ENCODE measurements at places on chromosomes 1 and 21.
A peak's percentile ranks its signal among the peaks of the same experiment; 100 is the strongest.

DNA sequence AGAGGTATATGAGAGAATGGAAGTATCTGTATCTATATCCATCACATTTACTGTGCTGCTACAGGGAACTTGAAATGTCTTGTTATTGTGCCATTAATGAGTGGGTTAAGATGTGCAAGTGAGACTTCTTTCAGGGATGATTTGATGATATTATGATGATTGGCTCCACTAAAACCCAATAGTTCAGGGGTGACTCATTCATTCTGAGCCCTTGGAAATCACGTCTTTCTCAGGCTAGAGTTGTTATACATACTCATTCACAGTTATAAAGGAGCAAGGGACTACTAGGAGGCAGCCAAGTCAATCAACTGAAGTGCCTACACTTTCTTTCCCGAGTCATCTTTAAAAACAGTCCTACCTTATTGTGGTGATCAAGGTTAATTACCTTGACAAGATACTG lies 1109.8 kb upstream of the B3GALT2 start:
- DNase-seq: no peak

- no peak for DNase-seq
Measured at GRCh38 chr1:8464377-8464776, 146.5 kb downstream of the SLC45A1 start.

DNA sequence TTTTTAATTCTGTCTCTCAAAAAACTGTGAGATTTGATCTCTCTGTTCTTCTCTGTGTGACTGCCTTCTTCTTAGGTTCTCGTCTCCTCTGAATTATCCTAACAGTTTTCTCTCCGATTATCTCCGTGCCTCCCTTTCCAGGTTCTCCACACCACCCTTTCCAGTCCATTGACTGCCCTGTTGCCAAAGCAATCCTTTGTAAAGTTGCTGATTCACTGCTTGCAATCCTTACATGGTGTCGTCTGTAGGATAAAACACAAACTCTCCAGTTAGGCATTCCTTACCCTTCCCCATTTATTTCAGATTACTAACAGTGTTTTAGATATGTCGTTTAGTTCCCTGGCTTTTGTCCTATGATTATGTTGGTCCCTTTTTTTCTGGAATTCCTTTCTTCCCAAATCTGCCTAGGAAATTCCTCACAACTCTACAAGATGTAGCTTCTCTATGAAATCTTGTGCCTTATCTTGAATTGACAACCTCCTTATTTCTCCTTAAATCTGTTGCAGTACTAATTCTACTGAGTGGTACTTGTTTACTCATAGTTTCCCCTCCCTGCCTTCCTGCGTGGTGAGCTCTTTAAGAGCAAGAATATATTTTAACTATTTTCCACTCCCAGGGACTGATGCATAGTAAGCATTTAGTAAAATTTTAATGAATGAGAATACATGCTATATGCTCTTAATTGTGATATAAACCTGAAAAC lies 22.3 kb downstream of the RCOR3 start:
- DNase-seq: no peak

GRCh38 chr21:35911412-35912191 lies 148.7 kb downstream of the SETD4 start:
- no peak for DNase-seq

- DNase-seq: peak; percentile 72
Measured at GRCh38 chr1:212488436-212489283, 55.9 kb downstream of the NENF start.

- no peak for DNase-seq
Measured at GRCh38 chr1:3890389-3891328, 9.4 kb downstream of the C1orf174 start.

DNA sequence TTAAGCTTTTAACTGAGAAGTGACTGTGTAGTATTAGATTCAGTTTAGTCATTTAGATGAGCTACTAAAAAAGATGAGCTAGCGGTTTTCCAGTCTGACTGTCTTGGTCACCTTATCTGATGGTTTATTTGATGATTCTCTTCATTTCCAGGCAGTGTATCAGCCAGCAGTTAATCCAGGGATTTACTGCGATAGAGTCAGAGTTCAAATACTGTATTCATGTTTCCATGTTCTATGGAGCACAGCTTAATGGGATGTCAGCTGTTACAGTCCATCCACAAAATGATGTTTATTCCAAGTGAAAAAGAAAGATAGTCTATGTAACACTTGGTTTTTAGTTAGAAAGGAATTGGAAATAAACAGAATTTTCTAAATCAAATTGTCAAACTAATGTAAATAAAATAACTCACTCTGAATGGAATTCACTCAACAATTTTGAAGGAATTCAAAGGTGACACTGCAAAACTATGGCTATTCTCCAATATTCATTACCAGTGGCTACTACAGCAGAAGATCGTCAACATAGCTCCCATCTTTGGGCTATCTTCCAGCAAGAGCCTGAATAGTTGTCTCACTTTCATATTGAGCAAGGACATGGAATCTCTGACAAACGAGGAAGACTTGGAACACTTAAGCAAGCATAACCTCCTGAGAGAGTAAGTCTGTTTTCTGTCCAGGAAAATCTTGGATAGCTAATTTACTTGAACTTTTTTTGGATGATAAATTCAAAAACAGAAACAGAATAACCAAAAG lies 54.6 kb upstream of the DPT start:
- no peak for DNase-seq

GRCh38 chr1:13911697-13912619 lies 212.0 kb downstream of the PRDM2 start:
- DNase-seq: no peak

GRCh38 chr1:191151321-191151807 lies 673.7 kb upstream of the BRINP3 start:
- no peak for DNase-seq

DNA sequence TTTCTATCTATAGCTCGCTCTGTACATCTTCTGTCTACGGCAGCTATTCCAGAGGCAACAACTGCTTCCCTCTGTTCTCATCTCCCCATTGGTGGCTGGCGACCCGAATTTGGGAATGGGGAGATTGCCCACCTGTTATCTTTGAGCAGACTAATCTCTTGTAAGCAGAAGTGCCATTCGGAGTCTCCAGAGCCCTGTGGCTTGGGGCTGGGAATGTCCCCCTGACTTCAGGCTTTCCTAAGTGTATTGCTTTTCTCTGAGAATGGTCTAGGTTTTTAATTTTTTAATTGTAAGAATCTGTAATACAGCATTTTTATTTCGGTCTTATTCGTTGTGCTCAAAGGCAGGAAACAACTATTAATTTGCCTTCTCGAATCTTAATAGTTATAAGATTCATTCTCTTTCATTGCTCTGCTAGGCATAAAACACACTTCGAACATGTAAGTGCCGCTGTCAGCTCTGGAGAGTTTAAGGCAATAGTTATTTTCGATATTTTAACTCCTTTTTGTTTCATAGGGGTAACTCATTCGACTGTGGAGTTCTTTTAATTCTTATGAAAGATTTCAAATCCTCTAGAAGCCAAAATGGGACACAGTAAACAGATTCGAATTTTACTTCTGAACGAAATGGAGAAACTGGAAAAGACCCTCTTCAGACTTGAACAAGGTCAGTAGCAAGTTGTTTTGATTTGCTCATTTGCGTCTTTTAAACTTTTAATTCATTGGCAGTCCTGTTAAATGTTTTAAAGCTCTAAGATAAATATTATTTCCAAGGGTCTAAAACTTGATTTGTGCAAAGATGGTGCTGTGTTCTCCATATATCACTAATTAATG lies 514 bp downstream of the AGL start:
- DNase-seq: peak; percentile 58

DNA sequence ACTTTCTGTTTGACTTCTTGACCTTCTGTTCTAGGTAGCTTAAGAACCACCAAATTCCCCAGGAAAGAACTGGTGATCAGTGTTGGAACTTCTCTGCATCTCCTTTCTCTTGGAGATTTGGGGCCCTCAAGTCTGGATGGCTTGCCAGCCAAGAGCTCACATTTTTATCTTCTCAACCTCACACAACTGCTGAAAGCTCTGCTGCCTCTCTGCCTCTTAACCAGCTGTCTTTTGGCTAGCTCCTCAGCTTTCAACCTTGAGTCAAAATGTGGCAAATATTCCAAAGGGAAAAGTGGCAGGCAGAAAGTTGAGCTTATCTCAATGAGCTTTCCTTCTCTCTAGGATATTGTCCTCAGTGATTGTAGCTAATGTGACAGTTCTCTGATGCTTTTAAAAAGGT lies 89.2 kb upstream of the CCDC190 start:
- DNase-seq: no peak

GRCh38 chr1:47465605-47466004 lies 27.8 kb downstream of the FOXD2 start:
- no peak for DNase-seq

GRCh38 chr1:234604495-234605398 lies 5.2 kb downstream of the IRF2BP2 start:
- DNase-seq: peak; percentile 50

DNA sequence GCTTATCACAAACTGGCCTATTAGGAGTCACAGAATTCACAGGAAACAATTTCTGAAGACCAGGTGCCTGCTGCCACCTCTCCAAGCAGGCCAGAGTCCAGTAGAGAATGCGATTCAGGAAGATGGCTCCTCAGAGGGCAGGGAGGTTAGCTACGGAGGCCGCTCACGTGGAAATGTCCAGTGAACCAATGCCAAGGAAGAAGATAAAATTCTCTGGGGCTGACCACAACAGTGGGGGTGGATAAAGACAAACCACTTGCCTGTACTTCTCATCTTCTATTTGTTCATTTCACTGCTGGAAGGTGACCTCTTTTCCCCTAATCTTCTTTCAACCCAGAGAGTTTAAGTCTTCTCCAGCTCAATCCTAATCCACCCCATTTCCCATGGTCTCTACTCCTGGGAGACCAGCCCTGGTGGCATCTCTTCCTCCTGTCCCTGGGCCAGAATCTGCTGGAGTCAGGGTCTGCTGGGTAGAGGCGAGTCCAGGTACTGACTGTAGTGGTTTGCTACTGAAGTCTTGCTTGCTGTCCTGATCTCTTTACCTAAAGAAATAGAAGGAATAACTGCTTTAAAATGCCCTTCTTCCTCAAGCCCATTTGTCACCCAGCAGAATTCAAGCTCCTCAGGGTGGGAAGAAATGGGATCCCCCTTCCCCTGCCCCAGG lies 3.2 kb downstream of the PSRC1 start:
- no peak for DNase-seq

DNA sequence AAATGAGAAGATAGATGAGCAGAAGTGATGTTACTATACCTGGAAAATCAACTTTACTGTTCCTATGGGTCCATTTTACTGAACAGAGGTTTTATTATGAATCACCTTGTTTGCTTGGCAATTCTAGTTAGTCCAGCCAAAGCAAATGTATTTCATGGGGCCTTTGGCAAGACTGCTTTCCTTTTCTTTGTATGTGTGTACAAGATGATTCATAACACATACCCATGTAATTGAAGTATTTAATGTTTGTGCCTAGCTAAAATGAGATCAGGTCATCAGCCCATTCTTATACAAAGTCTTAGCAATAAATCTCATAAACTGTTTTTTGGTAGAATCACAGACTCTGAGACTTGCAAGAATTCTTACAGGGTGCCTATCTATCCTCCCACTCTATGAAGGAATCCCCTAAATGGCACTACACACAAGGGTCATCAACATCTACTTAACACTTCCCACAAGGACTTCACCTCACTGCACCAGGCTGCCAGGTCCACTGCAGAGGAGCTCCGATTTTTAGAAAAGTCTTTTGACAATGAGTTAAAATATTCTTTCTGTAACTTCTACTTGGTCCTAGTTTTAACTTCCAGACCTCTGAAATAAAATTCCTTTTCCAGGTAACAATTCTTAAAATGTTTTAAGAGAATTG lies 58.5 kb downstream of the LPAR3 start:
- no peak for DNase-seq

DNA sequence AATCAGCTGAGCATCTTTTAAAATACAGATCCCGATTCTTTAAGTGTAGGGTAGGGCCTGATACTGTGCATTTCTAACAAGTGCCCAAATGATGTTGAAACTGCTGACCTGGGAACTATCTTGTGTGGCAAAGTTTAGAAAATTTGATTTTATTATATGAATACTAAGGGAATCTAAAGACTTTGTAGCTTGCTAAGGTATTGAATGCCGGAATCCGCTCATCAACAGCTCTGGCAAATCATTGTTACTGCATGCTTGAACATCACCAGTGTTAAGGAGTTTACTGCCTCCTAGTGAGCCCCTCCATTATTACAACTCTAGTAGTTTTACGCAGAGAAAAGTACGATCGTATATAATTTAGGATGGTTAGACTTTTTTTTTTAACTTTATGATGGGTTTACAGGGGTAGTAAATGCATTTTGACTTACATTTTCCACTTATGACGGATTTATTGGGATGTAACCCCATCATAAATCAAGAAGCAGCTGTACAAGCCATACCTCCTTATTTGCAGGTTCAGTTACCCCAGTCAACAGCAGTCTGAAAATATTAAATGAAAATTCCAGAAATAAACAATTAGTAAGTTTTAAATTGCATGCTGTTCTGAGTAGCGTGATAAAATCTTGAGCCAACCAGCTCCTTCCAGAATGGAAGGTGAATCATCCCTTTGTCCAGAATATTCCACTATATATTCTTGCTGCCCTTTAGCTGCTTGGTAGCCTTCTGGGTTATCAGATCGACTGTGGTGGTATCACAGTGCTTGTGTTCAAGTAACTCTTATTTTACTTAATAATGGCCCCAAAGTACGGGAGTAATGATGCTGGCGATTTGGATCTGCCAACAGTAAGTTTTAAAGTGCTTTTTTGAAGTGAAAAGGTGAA lies 892 bp downstream of the TYW3 start:
- DNase-seq: peak; percentile 75

- DNase-seq: peak; percentile 34
Measured at GRCh38 chr1:214331827-214332423, 51.0 kb downstream of the SMYD2 start.

GRCh38 chr1:48617252-48617651 lies 145.2 kb upstream of the SPATA6 start:
- DNase-seq: no peak

- no peak for DNase-seq
Measured at GRCh38 chr1:44084998-44085675, 33.5 kb upstream of the KLF17 start.

GRCh38 chr21:16181018-16181417 lies 451.2 kb downstream of the USP25 start:
- no peak for DNase-seq

DNA sequence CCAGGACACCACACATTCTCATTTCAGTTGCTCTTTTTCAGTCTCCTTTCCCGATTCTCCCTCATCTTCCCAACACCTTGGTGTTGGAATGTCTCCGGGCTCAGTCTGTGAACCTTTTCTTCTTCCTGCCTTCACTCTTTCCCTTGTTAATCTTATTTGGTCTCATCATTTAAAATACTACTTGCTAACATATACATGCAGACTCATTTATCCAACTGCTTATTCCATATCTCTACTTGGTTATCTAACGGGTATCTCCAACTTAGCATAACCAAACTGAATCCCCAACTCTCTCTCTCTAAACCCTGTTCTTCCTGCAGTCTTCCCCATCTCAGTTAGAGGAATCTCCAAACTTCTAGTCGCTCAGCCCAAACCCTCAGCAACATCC lies 26.2 kb downstream of the RAB3B start:
- no peak for DNase-seq

DNA sequence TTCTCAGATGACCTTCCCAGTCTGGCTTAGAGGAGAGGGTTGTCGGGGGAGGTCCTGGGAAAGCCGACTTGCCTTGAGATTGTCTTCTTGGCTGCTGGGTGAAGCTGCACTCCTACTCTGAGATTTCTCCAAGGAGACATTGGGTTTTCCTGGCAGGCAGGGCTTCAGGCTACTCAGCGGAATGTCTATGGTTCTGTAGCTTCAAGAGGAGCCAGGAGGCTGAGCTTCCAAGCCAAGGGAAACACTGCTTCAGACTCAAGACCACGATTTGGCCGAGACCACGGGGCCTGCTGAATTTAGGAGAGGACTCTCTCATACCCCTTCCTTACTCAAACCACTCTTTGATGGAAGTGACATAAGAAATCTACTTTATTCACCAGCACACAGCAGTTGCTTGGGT lies 67.8 kb downstream of the NTMT2 start:
- no peak for DNase-seq
